CD4-positive, alpha-beta T cell treated with Interleukin-10 for 1 hour (primary cell): ENCODE measurements at places on chromosomes 1 and 21.

DNA sequence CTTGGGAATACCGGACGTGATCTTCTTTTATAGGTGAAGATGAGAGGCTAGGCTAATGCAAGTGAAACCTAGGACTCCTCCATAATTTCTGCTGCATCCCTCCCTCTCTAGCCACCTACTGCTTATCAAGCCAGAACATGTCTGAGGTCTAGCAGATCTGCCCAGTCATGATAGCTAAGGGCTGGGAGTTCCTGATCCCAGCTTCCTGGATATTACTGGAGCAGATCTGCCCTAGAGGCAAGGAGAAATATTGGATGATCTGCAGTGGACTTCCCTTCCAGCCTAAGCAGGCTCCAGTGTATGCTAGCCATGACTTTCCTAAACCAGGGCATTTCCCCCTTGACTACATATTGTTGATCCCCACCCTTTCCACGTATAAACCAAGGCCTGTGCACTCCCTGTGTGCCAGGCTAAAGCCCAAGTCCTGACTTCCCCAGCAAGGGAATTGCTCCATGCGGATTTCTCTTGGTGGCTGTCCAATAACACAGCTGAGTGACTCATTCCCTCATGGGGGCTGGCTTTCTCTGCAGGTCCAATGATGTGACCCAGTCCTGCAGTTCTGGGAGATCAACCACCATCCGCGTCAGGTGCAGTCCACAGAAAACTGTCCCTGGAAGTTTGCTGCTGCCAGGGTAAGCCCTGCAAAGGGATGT lies 15.5 kb upstream of the SARS1 start:
- no peak for DNase-seq

- DNase-seq: no peak
Observed at GRCh38 chr21:17461014-17461413, 51.8 kb upstream of the CXADR start.

- no peak for DNase-seq
Observed at GRCh38 chr1:177592624-177593023, 377.2 kb downstream of the SEC16B start.

- DNase-seq: no peak
Observed at GRCh38 chr1:94068999-94069918, 51.7 kb downstream of the ABCA4 start.
